ENCODE measurements at places on chromosomes 11 and 22.

GRCh38 chr11:86415026-86415425 is 40.3 kb downstream of the CCDC81 start:
- no peak for DNase-seq

- DNase-seq: no peak
Measured at GRCh38 chr11:23933721-23934120, 563.1 kb upstream of the LUZP2 start.

DNA sequence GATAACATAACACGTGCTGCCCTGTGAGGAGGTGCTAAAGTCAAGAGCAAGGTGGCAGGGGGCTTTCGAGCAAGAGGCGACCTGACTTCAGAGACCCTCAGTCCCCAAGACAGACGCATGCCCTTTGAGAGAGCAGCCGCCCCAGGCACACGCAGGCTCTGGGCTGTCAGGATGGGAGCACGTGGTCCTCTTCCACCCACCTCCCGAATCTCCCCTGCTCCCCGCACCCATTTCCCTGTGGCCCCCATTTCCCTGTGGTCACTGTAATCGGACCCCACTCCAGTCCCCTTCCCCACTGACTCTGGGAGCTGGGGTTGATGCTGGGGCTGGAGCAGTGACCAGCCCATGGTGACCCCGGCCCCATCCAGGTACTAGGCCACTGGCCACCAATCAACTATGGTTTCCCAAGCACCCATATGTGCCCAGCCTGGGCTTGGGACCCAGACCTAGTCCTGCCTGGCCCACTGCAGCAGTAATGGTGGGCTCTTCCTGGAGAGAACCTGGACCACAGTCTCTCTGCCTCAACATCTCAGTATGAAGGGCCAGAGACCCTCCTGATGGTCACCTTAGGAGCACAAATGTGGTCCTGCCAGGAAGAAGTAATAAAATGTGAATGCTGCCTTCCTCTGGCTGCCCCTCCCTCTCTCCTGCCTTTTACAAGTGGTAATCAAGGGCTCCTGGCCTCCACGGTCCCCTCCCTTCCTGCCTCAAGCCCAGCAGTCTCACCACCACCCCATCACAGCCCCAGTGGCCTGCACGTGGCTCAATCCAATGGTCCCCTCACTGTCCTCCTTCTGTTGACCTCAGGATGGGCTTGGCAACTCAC is 39.0 kb downstream of the IGLL5 start:
- no peak for DNase-seq

DNA sequence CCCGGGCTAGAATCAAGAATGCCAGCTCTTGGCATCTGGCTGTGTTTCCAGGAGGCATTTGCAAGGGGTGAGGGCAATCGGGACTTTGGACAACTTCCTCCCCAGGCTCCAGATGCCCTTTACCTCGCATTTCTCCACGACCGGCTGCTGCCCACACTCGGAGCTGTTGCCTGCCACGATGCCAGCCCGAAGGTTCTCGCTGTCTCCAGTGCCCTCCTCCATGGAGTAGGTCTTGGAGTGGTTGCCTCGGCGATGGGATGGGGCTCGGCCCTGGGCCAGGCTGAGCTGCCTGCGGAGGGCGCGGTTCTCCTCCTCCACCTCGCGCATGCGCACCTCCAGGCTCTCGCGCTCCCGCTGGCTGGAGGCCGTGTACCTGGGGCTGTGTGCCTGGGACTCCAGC is 270.0 kb downstream of the LARGE1 start:
- DNase-seq: no peak

- no peak for DNase-seq
Measured at GRCh38 chr11:132589791-132590190, 942.5 kb downstream of the OPCML start.

DNA sequence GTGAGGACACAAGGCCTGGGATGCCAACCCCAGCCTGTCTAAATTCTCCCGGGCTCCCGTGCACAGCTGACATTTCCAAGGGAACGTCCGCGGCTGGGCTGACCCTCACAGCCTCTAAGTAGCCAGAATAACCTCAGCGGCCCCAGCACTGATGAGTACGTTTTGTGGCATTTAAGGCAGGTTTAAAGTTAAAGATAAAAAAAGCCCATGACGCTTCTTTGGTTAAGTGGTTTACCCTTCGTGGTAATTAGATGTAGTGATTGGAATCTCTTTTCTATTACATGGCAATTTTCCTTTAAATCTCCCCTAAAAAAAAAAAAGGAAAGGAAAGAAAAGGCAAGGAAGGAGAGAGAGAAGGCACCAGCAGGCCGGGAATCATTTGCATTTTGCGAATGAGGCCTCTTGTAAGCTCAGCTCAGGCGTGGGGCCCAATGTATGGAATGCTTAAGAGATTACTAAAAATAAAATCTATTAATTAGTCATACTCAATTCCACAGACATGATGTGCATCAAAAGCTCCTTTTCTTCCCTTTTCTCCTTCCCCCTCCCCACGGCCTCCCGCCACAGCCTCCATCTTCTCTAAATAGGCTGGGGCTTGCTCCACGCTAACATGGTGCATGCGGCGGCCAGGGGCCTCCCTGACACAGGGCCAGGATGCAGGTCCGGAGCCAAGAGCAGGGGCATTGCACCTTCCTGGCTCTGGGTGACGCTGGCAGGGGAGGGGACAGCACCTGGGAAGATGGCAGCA is 44.1 kb downstream of the MACROD1 start:
- DNase-seq: no peak

DNA sequence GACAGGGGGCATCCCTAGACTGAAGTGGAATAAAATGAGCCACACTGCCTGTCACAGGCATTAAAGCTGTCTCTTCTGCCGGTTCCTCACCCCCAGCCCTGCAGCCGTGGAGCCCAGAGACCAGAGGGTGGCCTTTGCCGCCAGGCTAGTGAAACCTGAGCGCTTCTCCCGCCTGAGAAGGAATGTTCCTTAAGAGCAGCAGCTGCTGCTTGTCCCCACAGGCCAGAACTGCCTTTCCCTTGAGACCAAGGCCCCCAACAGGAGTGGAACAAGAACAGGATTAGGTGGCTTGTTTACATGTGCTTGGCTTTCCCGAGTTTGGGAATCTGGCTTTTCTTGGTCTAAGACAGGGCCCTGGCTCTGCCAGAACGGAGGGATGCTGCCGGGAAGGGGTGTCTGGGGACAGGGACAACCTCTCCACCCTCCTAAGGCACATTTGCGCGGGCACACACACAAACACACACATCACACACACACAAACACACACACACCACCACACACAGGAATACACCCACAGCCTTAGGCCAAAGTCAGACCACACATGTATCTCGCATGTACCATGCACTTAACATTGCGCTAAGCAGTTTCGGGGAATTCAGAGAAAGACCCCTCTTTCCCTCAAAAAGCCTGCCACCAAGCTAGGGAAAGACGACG is 91.8 kb downstream of the FEZ1 start:
- DNase-seq: no peak

- DNase-seq: peak; percentile 51
Measured at GRCh38 chr11:119340335-119341221, at the start of gene C1QTNF5. Gene C1QTNF5, minus strand, starts transcription at chr11:119340883. Its CDS starts 486 bp downstream, at chr11:119340397.

DNA sequence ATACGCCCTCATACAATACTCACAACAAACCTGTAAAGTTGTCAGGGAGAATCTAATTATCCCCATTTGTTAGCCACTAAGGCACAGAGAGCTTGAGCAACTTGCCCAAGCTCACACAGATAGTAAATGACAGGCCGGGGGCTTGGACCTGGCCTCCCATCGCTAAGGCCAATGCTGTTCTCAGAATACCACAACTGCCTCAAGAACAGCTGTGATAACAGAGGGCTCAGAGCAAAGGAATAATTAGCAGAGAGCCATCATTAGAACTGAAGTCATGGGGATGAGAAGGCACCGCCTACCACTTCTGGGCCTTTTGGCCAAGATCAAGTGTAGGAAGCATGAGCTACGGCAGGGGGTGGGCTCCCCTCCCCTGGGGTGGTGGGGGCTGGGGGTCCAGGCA is 98.6 kb downstream of the FEZ1 start:
- DNase-seq: no peak

DNA sequence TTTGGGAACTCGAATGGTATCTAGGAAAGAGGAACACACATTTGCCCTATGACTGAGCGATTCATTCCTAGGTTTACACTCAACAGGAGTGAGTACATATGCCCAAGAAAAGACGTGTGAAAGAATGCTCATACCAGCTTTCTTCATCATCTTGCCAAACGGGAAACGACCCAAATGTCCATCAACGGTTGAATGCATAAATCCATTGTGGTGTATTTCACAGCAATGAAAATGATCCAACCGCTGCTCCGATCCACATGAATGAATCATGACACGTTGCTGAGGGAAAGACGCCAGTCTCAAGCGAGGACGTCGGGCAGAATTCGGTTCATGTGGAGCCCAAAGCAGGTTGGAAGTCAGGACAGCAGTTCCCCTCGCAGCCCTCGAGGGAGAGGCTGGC is 71.5 kb downstream of the CYTH4 start:
- DNase-seq: no peak

DNA sequence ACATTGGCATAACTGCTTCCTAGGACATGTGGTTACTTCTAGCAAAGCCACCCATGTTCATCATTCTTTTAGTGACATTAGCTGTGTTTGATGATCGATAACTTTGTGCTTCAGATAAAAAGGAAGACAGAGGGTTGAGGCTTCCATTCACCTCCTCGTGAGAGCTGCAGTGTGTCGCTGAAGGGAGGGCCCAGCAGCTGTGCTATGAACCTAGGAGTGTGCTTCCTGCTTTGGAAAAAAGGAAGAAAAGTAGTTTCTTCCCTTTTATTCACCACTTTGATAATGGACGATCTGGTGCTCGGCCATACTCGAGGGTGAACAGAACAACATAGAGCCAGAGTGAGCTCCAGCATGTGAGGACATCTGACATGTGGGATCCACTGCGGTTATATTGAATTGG is 6.1 kb upstream of the RFPL2 start:
- no peak for DNase-seq

DNA sequence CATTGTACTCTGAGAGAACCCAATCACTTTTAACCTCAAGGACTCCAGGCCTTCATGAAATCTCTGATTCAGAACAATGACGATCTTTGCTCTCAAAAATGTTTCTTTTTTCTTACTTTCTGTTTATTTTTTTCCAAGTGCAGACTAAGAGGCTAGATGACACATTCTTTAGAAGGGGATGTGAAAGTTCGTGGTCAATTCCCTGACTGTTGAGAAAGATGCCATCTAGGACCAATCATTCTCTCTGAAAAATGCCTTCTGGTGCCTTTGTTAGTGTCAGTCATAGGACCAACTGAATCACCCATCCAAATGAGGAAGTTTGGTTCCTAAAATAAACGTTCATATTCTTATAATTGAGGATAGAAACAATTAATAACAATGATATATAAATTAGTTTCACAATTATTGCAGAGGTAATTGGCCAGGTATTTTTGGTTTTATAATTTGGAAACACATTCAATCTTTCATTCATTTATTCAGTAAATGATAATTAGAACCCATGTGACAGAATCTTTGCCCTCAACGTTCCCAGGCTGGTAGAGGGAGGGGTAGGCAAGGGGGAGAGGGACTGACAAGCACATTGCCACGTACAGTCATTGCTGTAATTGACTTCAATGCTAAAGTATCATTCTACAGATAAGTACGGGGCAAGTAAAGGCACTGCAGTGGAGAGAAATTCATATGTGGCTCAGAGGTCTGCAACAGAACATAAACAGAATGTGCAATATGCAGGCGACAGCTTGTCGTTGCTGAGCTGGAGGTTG is 333.4 kb upstream of the MPPED2 start:
- DNase-seq: no peak

- no peak for DNase-seq
Measured at GRCh38 chr11:67438158-67438902, 848 bp upstream of the PTPRCAP start.

DNA sequence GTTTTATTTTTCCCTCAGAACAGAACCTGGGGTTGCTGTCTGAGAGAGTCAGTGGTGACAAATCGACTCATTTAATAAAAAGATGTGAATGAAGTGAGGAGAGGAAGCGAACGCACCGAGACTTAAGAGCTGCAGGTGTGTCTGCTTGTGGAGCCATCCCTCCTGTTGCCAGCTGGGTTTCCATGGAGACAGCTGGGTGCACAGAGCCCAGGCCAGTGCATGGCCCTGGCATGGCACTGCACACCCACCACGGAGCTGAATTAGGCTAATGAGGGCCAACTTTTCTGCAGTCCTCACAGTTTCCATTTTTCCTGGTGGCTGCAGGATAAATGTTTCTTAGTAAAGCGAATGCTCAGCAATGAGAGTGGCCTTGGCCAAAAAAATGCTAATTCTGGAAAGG is 750.2 kb downstream of the OPCML start:
- no peak for DNase-seq

DNA sequence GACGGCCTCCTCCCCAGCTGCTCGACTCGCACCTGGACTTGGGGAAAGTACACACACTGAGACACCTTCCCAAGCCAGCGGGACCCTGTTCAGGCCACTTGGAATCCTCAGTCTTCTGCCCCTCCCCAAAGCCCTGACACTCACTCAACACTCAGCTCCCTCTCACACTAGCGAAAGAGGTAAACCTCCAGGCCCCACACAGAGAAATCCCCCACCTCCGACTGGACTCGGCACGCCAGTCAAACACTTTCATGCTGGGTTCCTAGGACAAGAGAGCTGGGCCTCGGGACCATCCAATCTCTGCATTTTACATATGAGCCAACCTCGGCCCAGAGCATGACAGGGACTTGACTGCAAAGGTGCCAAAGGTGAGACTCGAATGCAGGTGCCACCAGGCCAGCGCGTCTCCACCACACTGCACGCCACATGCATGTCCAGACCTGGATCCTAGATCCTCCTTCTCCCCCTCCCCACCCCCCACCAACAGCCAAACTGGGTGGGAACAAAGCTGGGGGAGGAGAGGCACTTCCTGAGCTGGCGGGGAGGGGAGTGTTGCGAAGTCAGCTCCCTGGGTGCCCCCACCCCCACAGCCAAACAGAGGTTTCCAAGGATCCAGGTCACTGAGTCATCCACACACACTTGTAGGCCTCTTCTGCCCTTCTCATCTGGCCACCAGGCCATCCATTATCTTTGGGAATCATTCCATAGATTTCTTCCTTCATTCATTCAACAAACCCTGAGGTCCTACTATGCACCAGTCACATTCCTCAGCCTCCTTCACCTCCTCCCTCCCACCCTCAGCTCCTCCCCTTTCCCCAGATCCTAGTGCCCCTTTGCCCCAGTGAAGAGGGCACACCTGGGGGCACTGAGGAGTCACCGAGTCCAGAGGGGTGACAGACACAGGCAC is 10.7 kb upstream of the CD5 start:
- no peak for DNase-seq

- DNase-seq: no peak
Measured at GRCh38 chr11:58505849-58506248, 2.1 kb downstream of the OR5B21 start.

GRCh38 chr11:61657566-61658290 is 22.5 kb upstream of the DAGLA start:
- DNase-seq: no peak

- no peak for DNase-seq
Measured at GRCh38 chr11:11977206-11977938, 31.1 kb downstream of the DKK3 start.

- no peak for DNase-seq
Measured at GRCh38 chr11:2379466-2380174, 2.5 kb downstream of the CD81 start.

DNA sequence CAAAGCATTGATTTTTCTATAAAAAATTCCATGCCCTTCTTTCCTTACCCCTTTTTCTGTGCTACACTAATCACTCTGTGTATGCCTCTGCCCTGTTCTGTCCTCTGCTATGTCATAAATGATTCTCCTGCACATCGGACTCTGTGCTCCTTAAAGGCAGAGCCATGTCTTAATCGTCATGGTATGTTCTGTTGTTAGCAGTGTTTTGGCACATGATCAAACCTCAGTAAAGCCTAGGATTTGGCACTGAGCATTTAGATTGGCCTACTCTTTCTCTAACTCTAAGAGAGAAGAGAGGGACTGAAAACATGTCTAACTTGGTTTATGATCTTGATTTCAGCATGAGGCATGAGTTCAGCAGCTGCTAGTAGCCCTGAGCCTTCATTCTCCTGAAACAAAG is 266.9 kb downstream of the AASDHPPT start:
- no peak for DNase-seq

Measured in anterior cingulate cortex (tissue), 58 donors.